ENCODE measurements at places on chromosomes 3 and 15.

DNA sequence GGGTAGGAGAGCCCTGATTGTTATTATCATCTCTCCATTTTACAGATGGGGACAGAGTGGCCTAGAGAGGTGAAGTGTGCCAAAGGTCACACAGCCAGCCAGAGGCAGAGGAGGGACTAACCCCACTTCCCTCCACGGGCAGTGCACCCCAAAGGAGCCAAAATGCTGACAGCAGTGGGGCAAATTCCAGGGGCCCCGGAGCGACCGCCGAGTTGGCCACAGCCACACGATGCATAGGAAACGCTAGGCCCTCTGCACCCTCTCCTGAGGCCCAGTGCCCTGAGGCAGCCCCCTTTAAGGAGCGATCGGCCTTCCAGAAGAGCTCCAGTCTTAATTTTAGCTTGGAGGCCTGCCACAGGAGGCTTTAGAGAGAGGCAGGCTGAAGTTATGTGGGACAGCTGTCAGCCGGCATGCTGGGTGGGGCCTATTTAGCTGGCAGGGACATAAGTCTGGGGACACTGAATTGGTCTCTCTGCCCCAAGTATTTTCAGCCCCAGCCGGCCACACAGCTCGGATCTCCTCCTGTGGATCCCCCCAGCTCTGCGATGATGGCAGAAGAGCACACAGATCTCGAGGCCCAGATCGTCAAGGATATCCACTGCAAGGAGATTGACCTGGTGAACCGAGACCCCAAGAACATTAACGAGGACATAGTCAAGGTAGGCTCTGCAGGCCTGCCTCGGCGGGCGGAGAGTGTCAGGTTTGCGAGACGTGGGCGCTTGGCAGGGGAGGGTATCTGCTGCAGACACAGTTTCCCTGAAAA, at the start of gene CAV3:
Gene CAV3, plus strand, starts transcription at position 471 of the 763 bp plus-strand sequence. Its CDS starts 75 bp downstream, at position 546.
- DNase-seq = no peak

DNA sequence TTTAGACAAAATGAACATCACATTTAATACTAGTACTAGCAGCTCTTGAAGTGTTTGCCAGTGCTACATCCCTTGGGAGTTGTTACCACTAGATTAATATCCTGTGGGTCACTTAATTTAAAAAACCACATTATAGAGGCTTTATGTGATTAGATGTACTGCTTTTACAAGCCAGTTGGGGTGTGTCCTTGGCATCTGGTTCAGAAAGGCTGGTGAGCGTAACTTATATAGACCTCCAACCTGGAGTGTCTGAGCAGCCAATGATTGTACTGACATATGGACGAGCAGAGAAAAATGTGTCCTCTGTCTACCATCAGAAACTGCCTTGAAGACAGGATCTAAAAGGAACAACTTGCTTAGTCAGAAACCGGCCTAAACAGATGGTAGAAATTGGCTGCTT, 306.2 kb upstream of the ATP11B start:
- DNase-seq = no peak

DNA sequence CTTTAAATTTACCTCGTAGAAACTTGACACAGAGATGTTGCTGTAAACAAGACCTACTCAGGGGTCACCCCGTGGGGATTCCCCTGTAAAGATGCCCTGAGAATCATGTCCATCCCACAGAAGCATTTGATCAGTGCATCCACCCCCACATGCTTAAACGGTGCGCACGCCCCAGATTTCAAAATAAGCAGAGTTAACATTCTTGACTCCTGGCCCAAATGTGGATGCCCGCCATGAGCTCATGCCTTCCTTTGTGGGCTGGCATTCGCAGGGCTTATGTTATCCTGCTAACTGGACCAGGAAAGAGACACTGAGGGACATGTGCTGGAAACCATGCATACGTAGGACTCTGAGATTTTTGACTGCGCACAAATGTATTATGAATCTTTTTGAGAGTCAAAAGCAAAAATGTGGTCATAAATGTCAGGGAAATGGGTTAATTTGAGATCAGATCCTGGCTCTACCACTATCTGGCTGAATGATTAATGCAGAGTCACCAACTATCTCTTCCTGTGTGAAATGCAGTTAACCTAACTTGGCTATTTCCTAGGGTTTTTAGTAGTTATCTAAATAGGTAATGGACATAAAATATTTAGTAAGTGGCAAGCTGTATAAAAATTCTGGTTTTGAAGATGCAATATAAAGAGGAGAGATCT, 9.1 kb upstream of the TP63 start:
- DNase-seq = no peak

GRCh38 chr3:20194793-20195460, 8.9 kb upstream of the SGO1 start:
- no peak for DNase-seq
